Neural progenitor cell (in vitro differentiated cells): ENCODE measurements at places on chromosomes 3 and 15. TPM values are rescaled to one million over a fixed set of nuclear protein-coding genes. Genes with fewer than 3 reads are reported as not detected.

DNA sequence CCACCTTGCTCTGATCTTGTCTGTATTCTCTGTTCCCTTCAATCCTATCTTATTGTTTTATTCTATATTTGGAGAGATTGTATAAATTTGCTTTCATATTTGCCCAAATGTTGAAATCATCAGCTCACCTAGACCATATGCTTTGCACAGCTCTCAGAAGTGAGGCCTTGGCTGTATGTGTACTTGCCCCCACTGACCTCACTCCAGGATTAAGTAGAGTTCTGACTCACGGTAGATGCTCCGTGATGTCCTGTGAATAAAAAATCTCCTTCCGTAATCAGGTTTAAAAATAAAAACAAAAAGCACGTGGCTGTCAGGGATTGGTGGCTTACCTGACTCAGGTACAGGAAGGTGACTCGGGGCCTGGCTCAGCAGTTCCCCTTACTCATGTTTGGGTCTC, 162.2 kb downstream of the RYR3 start:
- peaks cover 7% of the 10 kb centered on the region for H3K4me1 ChIP-seq
- H3K4me3 ChIP-seq = no peak overlapping the region
- H3K27ac ChIP-seq = no peak overlapping the region
- DNase-seq = no peak
- H3K36me3 ChIP-seq = no peaks in the 10 kb centered on the region
- no peaks in the 10 kb centered on the region for H3K27me3 ChIP-seq

GRCh38 chr15:31329640-31330010, 3.0 kb downstream of the KLF13 start:
- H3K27me3 ChIP-seq = peaks cover 21% of the 10 kb centered on the region
- DNase-seq = no peak
- no peaks in the 10 kb centered on the region for H3K36me3 ChIP-seq
- H3K27ac ChIP-seq = no peak overlapping the region

GRCh38 chr3:152818027-152818426, 16.9 kb upstream of the P2RY1 start:
- DNase-seq = no peak
- no peak overlapping the region for H3K4me3 ChIP-seq
- no peaks in the 10 kb centered on the region for H3K36me3 ChIP-seq
- H3K27ac ChIP-seq = no peak overlapping the region
- H3K4me1 ChIP-seq = no peaks in the 10 kb centered on the region

GRCh38 chr3:183163563-183163962, 1.0 kb upstream of the LAMP3 start:
- DNase-seq = no peak
- peaks cover 6% of the 10 kb centered on the region for H3K4me1 ChIP-seq
- peaks cover 43% of the 10 kb centered on the region for H3K27me3 ChIP-seq

MEX3B gene
- 29.5 and 41.3 TPM in 2 replicates for total RNA-seq

FAIM gene
- 9.8 and 13.2 TPM in 2 replicates for total RNA-seq

DNA sequence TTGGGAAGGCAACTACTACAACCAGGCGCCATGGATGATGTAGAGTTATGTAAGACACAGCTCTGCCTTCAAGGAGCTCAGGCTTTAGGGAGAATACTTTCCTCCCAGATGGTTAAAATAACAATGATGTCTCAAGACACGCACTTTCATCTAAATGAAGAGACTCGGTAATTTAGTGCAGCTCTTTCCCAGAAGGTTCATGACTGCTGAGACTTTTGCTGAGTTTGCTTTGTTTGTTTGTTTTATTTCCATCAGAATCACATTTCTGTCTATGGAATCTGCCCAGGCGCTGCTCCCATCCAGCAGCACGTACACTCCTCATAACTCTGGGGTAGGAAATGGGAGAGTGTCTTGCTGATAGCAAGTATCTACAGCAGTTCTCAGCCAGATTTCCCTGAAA, 33.9 kb upstream of the MEX3B start:
- no peaks in the 10 kb centered on the region for H3K4me1 ChIP-seq
- H3K27me3 ChIP-seq = no peaks in the 10 kb centered on the region
- H3K36me3 ChIP-seq = no peaks in the 10 kb centered on the region
- no peak overlapping the region for H3K27ac ChIP-seq
- no peak overlapping the region for H3K4me3 ChIP-seq
- DNase-seq = no peak

TRIM42 gene
- not detected in 2 replicates for total RNA-seq

GRCh38 chr3:33420966-33421365, 19.2 kb downstream of the UBP1 start:
- no peaks in the 10 kb centered on the region for H3K27me3 ChIP-seq
- peaks cover 12% of the 10 kb centered on the region for H3K4me1 ChIP-seq
- no peak overlapping the region for H3K27ac ChIP-seq

GRCh38 chr15:24067733-24068501, 380.8 kb upstream of the NDN start:
- no peak overlapping the region for H3K27ac ChIP-seq
- H3K4me3 ChIP-seq = no peak overlapping the region
- no peaks in the 10 kb centered on the region for H3K4me1 ChIP-seq
- no peaks in the 10 kb centered on the region for H3K36me3 ChIP-seq
- no peak for DNase-seq
- H3K27me3 ChIP-seq = no peaks in the 10 kb centered on the region

TRAK1 gene
- 32.2 and 41.3 TPM in 2 replicates for total RNA-seq

- no peaks in the 10 kb centered on the region for H3K27me3 ChIP-seq
- no peaks in the 10 kb centered on the region for H3K36me3 ChIP-seq
- peaks cover 5% of the 10 kb centered on the region for H3K4me1 ChIP-seq
- no peak overlapping the region for H3K4me3 ChIP-seq
- no peak overlapping the region for H3K27ac ChIP-seq
Observed at GRCh38 chr3:151816091-151816604, 2.2 kb downstream of the AADAC start.
